ENCODE measurements at places on chromosomes 5 and 9.
A peak's percentile ranks its signal among the peaks of the same experiment; 100 is the strongest.

GRCh38 chr5:74643111-74643562 is 2.6 kb upstream of the ENC1 start:
- no peak for DNase-seq

DNA sequence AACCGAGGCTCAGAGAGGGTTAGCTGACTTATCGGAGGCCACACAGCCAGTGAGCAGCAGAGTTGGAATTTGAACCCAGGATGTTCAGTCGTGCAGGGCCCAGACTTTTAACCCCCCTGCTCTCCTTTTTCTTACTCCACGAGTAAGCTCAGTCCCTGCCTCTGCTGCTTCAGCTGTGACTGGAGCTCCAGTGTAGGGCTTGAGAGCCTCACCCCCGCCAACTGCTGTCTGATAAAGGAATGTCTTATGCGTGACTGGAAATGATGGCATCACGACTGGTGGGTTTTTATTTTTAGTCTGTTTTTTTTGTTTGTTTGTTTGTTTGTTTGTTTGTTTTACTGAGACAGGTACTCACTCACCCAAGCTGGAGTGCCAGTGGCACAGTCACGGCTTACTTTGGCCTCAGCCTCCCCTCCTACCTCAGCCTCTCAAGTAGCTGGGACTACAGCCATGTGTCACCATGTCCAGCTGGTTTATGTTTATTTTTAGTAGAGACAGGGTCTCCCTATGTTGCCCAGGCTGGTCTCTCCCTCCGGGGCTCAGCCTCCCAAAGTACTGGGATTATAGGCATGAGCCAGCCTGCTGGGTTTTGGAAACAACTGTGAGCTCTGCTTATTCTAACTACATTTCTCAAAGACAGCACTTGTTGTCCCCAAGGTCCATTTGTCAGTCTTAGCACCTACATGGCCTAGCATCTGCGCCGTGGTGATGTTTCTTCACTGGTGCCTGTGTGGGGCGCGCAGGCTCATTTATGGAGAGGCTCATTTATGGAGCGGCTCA is 52.5 kb upstream of the NCS1 start:
- no peak for DNase-seq

DNA sequence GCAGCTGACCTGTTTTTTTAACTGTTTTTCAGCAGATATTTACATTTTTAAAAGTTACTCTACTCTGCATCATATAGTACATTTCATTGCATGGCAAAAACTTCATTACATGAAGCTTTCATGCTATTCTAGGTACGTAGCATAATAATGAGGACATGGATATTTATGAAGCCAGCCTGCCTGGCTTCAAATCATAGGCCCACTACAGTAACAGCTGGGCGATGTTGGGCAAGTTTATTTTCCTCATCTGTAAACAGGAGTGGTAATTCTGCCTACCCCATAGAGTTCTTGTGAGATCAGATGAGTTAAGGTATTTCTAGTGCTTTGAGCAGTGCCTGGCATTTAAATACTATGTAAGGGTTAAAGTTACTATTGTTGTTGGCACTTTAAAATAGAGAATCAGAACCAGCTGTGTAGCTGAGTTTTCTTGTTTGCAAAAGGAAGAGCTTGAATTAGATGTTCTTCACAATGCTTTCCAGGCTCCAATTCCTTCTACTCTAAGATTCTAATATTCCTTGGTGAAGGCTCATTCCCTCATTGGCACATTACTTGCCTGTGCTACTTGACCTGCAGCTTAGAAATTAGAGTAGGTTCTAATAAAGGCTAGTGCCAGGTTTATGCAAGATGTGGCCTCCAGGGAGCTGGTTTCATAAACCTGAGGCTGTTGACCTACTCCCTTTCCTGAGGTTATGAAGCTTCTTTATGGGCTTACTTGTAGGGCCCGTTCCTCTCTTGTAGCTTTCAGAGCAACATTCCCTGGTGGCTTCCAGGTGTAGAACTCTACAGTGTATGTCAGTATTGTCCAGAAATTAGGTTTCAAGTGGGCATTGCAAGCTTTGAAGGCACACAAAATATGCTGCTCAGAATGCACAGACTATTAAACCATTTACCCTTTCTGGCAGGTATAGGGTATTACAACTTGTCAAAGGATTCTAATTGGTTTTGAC is 14.5 kb downstream of the ANP32B start:
- no peak for DNase-seq

DNA sequence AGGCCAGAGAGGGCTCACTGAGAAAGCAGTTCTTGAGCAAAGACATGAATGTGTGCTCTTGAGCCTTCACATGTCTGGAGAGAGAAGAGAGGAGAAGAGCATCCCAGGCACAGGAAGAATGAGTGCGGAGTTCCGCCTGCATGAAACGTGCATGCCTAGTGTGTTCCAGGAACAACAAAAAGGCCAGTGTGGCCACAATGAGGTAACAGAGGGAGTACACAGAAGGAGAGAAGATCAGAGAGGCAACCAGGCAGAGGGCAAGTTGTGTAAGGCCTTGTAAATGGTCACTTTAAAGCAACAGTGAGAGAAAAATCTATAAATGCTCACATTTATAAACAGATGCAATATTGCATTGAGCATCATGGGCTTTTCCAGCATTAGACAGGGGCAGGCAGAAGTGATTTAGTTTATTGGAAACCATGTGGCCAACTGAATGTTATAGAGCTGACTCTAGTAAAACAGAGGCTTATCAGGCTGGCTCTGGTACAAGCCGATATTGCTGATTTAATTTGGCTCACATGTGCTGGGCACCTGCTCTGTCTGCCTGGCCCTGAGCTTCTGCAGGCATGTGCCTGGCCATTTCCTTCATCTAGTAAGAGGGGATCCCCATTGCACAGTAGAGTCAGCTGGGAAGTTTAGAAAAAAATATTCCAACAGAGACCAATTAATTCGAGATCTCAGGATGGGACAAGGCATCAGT is 185.3 kb downstream of the SAXO1 start:
- no peak for DNase-seq

DNA sequence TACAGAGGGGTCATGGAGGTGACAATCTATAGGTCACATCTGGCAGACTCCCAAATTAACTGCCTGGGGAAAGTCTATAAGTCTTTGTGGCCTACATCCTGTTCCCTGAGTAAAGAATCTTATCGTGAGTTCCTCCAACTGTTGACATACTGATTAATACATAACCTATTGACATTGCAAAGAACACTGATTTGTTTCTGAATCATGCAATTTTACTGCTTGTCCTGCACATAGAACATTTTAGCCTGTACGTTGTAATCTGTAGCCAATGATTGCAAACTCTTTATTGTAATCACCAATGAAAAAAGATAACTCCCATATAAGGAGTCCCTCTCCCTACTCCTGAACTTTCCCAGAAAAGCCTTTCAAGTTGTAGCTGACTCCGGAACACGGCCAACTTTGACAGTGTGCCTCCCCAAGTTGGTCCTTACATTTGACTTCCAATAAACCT is 18.8 kb upstream of the OR2K2 start:
- no peak for DNase-seq

DNA sequence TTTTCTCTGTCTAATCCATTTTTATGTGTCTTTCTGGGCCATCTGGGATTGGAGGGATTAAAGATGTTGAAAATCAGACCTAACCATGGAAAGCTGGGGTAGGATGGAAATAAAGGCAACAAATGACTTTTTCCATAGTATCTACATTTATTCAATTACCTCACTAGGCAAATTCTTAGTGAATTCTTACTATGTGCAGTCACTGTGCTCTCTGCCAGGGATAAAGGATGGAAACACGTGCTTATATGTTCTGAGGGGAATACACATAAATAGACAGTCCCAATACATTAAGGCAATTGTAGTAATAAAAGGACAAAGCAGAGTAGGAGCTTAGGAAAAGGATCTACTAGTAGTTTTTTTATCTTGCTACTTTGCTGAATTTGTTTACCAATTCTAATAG is 214.2 kb downstream of the PRR16 start:
- no peak for DNase-seq

DNA sequence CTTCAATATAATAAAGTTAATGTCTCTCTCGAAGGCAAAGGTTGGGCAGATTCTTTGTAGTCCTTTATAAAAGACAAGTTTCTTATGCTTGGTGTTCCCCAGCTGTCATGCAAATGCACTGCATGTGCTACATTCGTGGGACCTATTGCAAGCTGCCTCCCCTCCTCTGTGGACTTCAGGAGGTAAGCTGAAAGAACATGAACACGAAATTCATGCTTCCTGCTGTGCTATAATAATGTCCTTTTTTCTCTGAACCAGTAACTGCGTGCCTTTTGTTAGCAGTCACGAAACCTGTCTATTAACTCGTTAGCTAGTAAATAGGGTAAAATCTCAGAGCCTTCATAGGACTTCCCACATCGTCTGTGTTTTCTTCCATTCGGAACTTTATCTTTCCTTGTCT is 363.5 kb downstream of the CDH9 start:
- no peak for DNase-seq

DNA sequence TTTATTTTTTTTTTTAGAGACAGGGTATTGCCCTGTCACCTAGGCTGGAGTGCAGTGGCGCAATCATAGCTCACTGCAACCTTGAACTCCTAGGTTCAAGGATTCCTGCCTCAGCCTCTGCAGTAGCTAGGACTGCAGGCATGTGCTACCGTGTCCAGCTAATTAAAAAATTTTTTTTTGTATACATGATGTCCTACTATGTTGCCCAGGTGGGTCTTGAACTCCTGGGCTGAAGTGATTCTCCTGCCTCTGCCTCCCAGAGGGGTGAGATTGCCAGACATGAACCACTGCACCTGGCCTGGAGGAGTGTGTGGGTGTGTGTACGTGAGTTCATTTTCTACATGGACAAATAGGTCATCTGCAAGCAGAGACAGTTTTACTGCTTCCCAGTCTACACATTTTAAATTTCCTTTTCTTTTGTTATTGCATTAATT is 33.8 kb downstream of the JMY start:
- no peak for DNase-seq

DNA sequence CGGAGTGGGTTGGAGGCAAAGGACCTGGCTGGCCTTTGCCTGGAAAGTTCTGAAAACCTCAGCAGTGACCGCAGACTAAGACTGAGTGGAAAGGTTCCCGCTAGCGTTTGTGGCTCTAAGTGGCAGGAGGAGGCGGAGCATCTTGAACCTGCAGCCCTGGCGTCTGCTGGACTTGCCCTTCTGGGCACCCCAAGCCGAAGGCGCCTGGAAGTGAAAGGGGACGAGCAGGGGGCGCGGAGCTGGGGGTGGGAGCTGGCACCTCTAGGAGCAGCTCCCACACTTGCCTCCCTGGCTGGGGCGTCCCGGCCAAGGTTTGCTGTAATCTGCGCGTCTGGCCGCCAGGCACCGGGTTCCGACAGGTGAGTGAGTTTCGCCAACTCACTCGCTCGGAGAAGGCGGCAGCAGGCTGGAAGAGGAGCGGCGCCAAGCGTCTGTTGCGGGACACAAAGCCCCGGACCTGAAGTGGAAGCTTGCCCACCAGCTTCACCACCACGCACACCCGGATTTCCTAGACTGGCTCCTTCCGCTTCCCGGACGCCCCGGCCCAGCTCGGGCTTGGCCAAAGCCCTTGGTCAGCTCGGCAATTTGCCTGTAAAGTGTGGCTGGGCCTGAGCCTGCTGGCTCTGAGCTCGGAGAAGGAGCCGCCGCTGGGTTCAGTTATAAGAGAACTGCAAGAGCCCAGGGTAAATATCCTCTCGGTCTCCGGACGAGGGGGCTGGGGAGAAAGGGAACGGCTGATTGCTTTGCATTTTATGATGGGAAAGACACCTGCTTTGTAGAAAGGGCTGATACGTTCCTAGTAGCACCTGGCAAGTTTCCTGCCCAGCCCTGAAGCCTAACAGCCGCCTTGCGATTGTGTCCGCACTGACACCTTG is at the start of gene GNA14:
Gene GNA14, minus strand, starts transcription at position 89 of the 875 bp plus-strand sequence. CDS start 529 bp downstream, outside the sequence.
- peak; percentile 55 for DNase-seq

GRCh38 chr9:110975278-110975677 is 63.0 kb downstream of the LPAR1 start:
- DNase-seq = no peak

DNA sequence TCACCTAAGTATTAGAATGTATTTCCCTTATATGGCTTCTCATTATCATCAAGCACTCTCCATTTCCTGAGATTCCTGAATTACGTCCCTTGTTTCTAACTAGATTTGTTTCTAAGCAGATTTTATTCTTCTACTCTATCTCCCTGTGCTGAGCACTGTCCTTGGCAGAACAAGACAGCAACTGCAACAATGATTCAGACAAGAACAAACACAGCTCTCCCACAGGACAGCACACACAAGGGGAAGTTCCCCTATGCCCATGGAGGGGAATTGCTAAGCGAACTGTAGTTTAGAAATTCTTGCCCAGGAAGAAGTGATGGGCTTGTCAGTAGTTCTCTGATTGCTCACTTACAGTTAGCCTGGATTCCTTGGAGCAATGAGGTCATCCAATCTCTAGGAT is 759.9 kb downstream of the DTWD2 start:
- no peak for DNase-seq

DNA sequence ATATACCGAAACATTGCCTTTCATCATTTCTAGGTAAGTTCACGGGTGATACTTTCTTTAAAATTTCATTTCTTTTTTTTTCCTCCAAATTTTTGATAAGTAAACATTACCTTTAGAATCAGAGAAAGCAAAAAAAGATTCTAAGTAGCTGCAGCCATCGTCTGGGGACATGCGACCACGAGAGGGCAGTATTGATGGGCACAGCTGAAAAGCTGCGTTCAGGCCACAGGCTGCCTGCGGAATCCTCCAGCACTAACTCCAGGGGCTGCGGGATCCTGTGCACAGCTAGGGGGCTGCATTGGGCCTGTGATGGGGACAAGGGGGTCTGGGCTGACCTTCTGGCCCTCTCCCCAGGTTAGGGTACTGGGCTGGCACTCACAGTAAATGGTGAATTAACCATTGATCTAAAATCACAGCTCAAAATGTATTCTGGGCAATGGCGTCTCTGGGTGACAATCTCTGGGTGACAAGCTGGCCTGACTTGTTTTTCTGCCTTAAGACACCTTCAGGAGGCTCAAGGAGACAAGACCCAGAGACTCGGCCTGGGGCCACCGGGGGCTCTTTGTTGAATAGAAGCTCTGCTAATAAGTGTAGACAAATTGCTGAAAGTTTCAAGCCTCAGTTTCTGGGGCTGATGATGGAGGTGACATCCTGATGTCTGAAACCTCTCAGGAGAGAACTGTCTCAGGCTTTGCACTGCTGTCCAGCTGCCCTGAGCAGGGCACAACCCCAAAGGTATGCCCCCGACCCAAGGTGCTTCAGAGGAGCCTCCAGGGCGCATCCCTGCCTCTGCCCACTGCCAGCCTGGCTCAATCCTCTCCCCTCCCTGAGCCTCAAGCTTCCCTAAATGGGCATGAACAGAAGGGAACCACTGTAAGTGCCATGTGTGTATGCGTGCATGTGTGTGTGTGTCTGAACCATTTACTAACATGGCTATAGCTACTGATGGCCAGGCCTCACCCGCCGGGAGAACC is 44.3 kb upstream of the SARDH start:
- peak; percentile 59 for DNase-seq
